ENCODE measurements at places on chromosomes 5 and 9. TPM values are rescaled to one million over a fixed set of nuclear protein-coding genes. Genes with fewer than 3 reads are reported as not detected.

PCDHA4 gene
- total RNA-seq: not detected

DNA sequence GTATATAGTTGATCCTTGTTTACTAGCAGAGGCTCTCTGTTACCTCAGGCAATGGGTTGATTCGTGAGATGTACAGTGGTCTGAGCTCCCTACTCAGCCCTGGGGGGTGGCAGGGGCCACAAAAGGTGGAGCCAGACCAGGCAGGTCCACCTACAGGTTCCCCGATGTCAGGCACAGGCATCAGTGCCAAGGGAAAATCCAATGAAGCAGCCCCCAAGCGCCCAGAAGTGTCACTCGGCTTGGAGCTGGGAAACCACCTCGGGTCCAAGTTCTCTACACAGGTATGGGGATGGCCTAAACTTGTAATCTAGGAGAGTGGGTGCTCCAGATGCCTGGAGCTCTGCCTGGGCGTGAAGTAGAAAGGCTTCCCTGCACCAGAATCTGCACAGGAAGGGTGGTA, 188.8 kb downstream of the KIAA0825 start:
- no peak for DNase-seq

- DNase-seq: no peak
These were observed 218.1 kb downstream of the AP3B1 start for GRCh38 chr5:78076351-78076750.

GRCh38 chr9:88747768-88748167, 212.8 kb downstream of the NXNL2 start:
- DNase-seq: no peak

DNA sequence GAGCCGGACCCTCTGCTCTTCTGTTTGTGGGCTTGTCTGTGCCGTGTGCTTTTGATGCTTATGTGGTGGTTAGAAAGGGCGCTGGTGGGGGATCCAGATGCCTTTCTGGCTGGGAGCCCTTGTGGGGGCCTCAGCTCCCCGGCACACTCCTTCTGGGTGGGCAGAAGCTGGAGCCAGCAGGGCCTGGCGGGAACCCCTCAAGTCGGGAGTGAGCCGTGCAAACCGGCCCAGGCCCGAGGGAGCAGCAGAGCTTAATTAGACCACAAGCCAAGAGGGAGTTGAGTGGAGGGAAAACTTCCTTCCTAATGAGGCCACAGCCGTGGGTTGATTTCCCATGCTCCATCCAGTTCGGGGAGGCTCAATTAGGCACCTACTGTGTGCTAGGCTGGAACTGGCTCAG, 76.0 kb upstream of the RNU6ATAC start:
- DNase-seq: no peak

DNA sequence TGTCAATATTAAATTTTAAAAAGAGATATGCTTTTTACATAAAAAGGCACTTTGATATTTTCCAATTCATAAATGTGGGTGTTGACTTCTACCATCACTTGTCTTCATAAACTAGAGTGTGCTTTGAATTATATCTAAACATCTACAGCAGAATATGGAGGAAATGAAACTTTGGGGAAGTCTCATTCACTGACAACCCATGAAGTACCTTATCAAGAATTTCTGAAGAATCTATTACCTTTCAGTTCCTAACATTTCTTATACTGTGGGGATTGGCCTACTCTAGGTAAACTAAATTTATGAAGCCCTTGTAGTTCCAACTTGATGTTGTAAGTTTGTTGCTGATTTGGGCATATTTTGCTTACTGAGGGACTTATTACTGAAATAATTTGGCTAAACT, 81.9 kb downstream of the EMB start:
- no peak for DNase-seq

- DNase-seq: no peak
These were observed 43.9 kb downstream of the SH3TC2 start for GRCh38 chr5:149018909-149019443.

- DNase-seq: no peak
These were observed 95.7 kb downstream of the ACTBL2 start for GRCh38 chr5:57386958-57387357.

DNA sequence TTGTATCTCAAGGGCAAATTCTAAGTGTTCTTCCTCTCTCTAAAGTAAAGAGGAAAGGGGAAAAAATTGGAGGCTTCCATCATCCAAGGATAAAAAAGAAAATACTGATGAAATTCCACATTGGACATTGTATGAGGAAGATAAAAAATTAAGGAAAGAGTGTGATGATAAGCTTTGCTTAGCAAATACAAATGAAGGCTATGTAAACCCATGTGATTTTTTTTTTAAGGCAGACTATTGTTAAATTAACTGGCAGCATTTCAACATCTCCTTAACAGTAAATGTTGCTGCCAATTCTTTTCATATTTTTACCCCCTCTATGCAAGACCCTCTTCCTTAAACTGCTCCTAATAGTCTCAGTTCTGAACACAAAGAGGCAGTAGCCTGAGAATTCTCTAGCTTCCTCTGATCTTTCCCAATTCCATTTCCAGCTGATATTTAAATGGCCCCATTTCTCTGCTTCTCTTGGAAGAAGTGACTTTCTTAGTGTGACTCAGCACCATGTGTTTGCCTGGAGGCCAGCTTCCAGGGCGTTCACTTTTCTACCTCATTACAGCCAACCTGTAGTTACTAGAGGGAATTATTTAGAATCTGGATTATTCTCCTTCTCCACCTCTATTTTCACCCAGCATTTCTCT, 159.7 kb downstream of the TLE1 start:
- DNase-seq: peak; percentile 25

DNA sequence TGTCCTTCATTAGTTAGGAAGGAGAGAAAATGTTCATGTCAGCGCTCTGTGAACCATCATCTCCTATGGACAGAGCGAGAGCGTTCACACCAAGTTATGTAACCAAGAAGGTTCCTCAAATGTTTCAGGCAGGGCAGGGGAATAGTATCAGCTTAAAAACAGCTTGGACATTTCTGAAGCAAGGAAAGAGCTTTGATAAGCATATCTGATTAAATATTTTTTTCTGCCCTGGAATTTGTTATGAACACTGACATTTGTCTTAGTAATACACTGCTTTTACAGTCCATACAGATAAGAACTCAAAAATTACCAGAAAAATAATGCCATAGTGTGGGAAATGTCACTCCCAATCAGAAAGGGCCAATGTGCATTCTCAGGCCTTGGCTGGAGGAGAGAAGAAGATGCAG, 66.3 kb upstream of the LIFR start:
- DNase-seq: no peak

Data from HepG2 (cell line).